Activated CD8-positive, alpha-beta T cell treated with anti-CD3 and anti-CD28 coated beads for 36 hours (primary cell): ENCODE measurements at places on chromosomes 4 and X. TPM values are rescaled to one million over a fixed set of nuclear protein-coding genes. Genes with fewer than 3 reads are reported as not detected.

Gene GAB1
- 0.34 TPM for total RNA-seq

Gene PAPSS1
- 29.5 TPM for total RNA-seq

Gene F8A2
- not detected for total RNA-seq

Gene NWD2
- not detected for total RNA-seq

- H3K4me3 ChIP-seq, result no peak overlapping the region
- H3K27me3 ChIP-seq, result no peaks in the 10 kb centered on the region
- H3K27ac ChIP-seq, result no peak overlapping the region
- DNase-seq, result no peak
- H3K36me3 ChIP-seq, result no peaks in the 10 kb centered on the region
Measured at GRCh38 chr4:184357772-184358171, 116.6 kb downstream of the IRF2 start.

- H3K36me3 ChIP-seq, result no peaks in the 10 kb centered on the region
- H3K4me3 ChIP-seq, result no peak overlapping the region
- H3K27ac ChIP-seq, result no peak overlapping the region
- no peak for DNase-seq
- no peaks in the 10 kb centered on the region for H3K4me1 ChIP-seq
Measured at GRCh38 chr4:183553601-183554345, 48.9 kb downstream of the ING2 start.

GRCh38 chrX:55710701-55711100 lies 6.8 kb upstream of the RRAGB start:
- no peaks in the 10 kb centered on the region for H3K36me3 ChIP-seq
- no peak for DNase-seq
- H3K4me3 ChIP-seq, result no peak overlapping the region
